Lung (tissue), 17 donors: ENCODE measurements at places on chromosomes 3 and 15. TPM values are rescaled to one million over a fixed set of nuclear protein-coding genes. Genes with fewer than 3 reads are reported as not detected.

Gene CD96
- 3.1 TPM for total RNA-seq

Gene RBMS3
- total RNA-seq = 48.1 TPM

Gene RBP2
- total RNA-seq = not detected

Gene SOX14
- not detected for total RNA-seq

Gene GOLGA6L7
- total RNA-seq = not detected

Gene SYNPR
- 0.43 TPM for total RNA-seq

Gene DNAJA4
- 42.7 TPM for total RNA-seq

Gene TMEM108
- 16.9 TPM for total RNA-seq
